CD4-positive, alpha-beta T cell treated with Interleukin-4 for 4 hours (primary cell): ENCODE measurements at places on chromosomes 1 and 21.
A peak's percentile ranks its signal among the peaks of the same experiment; 100 is the strongest.

DNA sequence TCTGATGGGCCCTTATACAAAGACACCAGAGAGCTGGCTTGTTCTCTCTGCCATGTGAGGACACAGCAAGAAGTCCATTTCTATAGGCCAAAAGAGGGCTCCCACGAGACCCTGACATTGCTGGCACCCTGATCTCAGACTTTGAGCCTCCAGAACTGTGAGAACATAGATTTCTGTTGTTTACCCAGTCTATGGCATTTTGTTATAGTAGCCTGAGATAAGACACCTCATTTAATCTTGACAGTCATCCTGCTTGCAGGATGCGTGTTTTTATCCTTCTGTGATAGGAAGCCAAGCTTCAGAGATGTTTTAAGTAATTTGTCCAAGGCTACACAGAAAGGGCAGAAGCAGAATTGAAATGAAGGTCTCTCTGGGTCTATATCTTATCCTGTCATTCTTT lies 138.8 kb upstream of the HOOK1 start:
- no peak for DNase-seq

DNA sequence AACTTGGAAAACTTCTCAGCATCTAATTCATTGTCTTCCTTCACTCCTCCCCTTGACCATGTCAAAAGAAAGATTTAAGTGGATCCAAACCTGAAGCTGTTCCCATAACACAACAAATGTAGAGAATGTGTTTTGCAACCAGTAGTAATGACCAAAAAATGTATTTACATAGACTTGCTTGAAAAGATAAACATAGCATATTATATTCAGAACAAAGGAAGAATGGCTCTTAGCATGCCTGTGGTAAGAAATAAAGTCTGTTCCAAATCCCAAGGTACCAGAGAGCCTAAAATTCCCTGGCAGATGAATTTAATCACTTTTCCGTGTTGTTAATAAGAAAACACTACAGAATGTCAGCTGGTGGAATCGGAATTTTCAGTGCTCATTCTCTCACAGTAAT lies 36.8 kb downstream of the FMO3 start:
- no peak for DNase-seq

- no peak for DNase-seq
Measured at GRCh38 chr1:169494343-169494742, 8.6 kb upstream of the SLC19A2 start.

GRCh38 chr1:207828485-207829158 lies 76.8 kb downstream of the CD46 start:
- peak; percentile 66 for DNase-seq

- no peak for DNase-seq
Measured at GRCh38 chr1:39574646-39575045, 1.9 kb downstream of the PABPC4 start.

DNA sequence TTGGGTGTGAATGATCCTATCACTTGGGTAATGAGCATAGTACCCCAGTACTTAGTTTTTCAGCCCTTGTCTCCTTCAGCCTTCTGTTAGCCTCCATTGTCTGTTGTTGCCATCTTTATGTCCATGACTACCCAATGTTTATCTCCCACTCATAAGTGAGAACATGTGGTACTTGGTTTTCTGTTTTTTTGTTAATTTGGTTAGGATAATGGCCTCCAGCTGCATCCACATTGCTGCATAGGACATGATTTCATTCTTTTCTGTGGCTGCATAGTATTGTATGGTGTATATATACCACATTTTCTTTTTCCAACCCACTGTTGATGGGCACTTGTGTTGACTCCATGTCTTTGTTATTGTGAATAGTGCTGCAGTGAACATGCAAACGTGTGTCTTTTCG lies 39.6 kb upstream of the GPR52 start:
- no peak for DNase-seq

DNA sequence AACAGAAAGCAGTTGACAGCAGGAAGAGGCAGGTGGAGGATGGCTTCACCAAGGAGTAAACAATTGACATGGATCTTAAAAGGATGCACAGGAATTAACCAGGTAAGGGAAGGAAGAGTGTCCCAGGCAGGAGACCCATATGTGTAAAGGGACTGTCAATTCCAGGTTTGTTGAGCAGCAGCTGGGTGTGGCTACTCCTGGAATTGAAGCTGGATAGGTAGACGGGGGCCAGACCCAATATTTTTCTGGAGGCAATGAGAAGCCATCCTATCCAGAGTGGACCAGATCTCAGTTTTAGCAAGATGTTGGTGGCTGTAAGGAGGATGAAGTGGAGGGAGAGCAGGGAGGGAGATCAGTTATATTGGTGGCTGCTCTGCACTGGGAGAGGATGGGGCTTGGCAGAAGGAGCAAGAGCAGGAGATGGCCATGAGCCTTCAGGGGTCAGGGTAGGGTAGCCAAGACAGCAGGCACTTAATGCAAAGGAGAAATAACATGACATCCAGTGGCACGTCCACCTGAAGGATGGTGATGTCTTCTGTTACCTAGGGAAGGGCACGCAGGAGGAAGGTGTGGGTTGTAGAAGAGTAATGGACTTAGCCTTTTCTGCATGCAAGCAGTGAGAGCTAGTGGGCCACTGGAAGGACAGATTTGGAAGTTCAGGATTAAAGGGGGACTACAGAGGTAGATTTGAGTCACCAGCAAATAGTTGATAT lies 146.7 kb upstream of the HMGB4 start:
- DNase-seq, result no peak

DNA sequence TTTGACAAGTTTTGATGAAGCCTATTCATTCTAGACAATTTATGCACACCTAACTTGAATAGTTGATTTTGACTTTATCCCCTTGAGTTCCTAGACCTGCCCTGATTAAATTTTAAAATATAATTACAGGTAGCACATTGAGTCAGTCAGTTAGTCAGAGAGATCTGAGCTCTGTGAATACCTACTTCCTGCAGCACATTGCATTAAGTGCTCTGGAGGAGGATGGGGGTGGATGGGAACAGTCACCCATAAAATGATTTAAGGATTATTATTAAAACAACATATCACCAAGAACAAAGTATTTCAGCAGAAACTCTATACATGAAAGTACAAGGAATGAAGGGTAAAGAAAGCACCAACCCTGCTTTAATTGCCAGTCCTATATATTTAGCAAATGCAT lies 11.8 kb upstream of the RPF1 start:
- DNase-seq, result no peak

DNA sequence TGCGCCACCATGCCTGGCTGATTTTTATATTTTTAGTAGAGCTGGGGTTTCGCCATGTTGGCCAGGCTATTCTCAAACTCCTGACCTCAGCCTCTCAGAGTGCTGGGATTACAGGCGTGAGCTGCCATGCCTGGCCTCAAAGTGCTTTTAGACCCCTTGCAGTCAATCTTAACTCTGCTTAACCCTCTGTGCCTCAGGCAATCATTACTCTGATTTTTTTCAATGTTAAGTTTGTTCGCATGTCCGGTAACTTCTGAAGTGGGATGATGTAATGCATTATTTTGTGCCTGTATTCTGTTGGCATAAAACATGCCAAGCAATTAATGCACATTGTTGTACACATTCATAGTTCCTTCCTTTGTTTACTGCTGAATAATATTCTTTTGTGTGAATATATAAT lies 18.6 kb downstream of the SMG7 start:
- DNase-seq, result no peak

DNA sequence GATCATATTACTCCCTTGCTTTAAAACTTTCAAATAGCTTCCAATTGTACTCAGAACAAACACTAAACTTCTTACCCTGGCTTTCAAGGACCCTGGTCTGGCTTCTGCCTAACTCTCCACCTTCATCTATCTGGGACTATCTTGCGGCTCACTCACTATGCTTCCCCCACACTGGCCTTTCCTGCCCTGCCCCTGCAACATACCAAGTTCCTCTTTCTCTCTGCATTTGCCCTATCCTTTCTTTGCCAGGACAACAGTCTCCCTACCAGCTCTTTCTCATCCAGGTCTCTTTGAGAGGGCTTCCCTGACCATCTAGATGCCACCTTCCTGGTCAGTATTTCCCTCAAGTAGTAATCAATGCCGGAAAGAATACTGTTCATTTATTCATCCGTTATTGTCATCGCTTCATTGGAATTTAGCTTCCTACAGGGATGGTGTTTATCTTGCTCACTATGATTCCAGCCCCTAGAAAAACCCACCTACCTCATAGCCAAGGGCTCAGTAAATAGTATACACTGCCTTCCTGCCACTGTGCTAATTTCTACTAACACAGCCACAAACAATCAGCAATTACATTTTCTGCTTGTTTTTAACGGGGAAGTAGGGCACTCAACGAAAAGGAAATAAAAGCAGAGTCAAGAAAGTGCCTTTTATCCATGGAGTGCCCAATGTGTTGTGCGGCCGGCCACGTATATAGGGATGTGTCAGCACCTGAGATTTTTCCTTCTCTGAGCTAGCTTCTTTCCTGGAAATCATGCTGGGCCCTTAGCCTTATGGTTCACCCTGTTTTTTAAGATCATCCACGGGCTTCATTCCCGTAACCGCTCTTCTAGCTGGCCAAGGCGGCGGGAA lies 521 bp upstream of the CDC7 start:
- peak; percentile 5 for DNase-seq

DNA sequence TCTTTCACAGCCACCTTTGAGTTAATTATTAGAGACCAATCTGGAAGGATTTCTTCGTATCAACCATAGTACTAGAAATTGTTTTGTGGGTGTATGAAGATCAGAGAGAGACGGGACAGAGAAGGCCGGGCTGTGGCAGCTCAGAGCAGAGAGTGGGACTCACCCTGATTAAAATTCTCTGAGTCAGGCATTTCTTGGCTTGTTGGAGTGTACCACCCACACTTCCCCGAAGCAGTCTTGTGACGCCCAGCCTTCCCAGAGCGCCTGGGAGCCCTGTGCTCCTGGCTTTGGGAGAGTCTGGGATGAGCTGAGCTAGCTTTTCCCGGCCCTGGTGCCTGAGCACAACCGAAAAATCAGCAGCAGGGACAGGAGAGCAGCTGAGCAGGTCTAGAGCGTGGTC lies 19.4 kb downstream of the PLEKHM2 start:
- DNase-seq, result no peak

- no peak for DNase-seq
Measured at GRCh38 chr1:201499795-201500669, 6.9 kb downstream of the CSRP1 start.

- no peak for DNase-seq
Measured at GRCh38 chr1:156657741-156658319, 15.9 kb downstream of the BCAN start.
